Stimulated activated CD4-positive, alpha-beta T cell treated with anti-CD3 and anti-CD28 coated beads, TNF-alpha, amount 100 ng/mL, for 1 hour (primary cell): ENCODE measurements at places on chromosomes 4 and X.

DNA sequence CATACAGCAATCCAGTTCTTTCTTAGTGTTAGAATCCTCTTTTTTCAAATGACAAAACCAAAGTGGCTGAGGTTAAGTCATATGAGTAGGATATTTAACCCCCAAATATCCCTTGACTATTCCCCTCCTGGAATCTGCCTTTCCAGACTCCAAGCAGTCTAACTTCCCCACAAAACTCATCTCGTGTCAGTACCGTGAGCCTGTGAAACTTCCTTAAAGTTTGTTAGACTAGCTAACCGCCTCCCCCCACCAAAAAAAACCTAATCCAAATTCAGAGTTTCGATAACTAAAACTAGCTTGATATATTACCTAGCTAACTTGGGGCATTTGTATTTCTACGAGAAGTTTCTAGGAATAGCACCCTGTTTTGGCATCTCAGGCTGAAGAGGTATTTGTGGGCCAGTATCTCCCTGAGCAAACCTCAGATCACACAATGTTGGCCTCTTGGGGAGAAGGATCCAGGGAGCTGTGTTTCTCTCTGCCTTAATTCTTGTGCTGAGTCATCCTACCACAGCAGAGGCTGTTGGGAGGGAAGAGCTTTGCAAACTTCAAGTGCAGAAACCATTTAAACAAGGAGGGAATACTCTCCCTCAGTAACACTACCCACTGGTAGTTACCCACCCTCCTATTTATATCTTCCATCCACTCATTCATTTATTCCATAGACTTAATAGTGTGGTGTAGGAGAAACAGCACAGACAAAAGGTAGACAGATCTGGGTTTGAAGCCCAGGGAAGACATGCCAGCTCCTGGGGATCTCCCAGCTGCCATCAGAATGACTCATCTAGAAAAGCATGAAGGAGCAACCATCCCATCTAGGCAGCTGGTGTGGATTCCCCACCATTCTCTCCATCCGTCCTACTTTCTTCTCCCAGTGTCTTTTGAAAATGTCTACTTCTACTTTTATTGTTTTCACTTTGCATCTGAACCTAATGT is 39.3 kb upstream of the TXK start:
- DNase-seq = no peak

DNA sequence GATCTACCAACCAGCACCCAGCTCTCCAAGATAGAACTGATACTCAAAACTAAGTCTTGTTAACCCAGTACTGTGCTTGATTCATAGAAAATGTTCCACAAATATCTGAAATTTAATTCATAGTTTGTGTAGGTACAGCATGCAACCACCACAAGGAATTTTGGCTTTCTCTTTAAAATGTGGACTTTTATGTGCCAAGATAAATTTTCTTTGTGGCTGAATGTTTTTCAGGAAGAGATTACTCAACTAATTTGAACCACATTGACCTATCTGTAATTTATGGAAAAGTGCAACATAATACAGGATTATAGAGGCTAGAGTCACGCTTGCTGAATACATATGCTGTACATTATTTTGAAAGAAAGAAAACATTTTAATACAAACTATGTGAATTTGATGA is 730.8 kb downstream of the IL1RAPL1 start:
- DNase-seq = no peak

DNA sequence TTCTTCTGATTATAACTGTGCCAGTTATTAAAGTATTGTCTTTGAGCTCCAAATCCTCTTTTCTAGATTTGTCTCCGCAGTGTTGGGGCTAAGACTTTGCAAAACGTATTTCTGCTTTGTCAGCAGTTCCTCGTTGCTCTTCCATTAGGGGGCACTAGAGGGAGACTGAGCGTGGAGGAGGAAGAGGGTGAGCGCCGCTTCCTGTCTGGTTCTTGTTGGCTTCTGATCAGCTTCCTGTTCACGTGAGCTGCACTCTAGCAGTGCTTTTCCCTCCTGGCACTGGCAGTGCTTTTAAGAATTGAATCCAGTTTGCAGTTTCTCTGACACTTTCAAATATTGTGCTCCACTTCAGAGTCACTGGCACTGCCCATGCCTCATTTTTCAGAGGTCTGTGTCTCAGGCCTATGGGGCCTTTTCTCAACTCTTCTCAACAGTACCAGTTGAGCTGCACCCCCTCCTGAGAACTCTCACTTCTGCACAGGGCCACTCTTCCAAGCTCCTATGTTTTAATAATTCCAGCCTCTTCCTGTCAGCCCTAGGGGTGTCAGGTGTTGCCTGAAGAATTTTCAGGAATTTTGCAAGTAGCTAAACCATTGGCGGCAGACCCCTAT is 54.4 kb upstream of the LCORL start:
- no peak for DNase-seq

GRCh38 chrX:74324131-74324530 is 20.2 kb downstream of the ZCCHC13 start:
- DNase-seq = no peak

- no peak for DNase-seq
These were observed 6.5 kb upstream of the MRPL1 start for GRCh38 chr4:77856152-77856551.

DNA sequence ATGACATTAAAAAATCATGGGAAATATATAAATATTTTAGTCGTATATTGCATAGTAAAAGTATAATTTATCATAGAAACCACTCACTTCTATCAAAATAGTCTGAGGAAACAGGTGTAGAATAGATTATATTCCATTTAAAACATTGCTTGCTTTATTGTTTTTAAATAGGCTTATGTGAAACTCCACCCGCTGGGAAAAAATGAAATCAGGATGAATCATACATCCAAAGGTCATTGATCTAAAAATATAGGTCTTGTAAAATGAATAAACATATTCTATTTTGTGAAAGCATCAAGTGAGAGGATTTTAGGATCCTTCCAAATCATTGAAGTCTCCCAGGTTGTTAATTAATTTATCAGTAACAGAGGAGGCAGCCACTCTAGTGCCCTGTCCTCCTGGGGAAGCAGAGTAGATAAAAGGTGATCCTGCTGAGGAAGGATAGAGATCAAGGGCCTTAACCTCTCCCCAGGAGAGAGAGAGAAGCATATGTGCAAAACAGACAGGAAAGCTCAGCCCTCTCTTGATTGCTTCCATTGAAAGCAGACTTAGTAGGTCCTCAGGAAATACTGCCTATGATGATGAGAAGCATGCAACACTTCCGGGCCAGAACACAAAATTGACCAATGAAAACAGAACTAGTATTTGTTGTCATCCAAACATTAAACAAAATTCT is 96.8 kb upstream of the MAP9 start:
- DNase-seq = no peak

- DNase-seq = no peak
These were observed 31.0 kb upstream of the SOD3 start for GRCh38 chr4:24764345-24764744.

- DNase-seq = no peak
These were observed 129.9 kb upstream of the BANK1 start for GRCh38 chr4:101660607-101661006.

DNA sequence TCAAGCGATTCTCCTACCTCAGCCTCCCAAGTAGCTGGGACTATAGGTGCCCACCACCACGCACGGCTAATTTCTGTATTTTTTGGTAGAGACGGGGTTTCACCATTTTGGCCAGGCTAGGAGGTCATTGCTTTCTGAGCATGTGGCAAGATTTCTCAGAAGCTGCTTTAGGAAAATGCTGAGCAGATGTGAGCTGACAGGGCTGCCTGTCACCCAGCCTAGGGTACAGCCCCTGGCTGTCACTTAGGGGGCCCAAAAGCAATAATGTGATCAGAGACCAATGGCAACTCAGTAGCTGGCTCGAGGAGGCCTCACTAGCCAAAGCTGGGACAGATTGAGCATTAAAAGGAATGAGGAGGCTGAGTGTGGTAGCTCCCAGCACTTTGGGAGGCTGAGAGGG is 64.8 kb downstream of the TNIP2 start:
- DNase-seq = no peak

DNA sequence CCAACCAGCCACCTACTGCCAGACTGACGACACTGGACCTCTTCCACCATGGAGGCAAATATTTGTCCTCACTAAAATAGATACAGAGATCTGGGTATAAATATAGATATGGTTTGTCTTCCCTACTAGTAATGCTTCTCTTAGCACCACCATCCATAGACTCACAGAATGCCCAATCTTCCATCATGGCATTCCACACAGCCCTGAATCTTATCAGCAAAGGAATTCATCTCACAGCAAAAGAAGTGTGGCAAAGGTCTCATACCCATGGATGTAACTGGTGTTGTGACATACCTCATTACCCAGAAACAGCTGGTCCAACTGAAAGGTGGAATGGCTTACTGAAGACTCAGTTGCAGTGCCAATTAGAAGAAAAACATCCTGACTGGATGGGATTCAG is 47.2 kb upstream of the HS6ST2 start:
- no peak for DNase-seq

DNA sequence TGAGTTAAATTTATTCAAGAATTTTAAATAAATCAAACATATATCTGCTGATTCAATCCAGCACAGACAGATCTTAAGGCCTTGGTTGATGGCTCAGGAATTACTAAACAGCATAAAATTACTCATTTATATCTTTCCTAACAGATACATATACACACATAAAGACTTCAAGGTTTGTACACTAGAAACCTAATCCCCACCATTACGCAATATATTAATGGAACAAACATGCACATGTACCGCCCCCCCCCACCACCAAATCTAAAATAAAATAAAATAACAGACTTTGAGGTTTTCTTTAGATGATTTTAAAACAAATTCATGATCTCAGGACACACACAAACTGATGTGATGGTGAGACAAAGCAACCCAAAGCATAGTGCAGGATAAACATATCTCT is 333.9 kb upstream of the DDX53 start:
- no peak for DNase-seq

DNA sequence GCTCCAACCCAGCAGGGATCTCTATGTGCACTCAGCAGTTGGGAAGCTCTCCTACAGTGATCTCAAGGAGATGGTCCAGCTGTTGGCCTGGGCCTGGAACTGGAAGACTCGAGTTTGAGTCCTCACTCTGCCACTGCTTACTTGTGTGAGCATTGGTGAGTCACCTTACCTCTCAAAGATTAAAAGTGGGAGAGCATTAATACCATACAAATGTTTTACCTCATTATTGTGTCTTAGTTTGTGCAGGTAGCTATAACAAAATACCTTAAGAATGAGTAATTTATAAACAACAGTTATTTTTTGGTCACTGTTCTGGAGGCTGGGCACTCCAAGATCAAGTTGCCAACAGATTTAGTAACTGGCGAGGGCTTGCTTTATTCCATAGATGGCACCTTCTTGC is 21.4 kb upstream of the ZNF827 start:
- DNase-seq = no peak

DNA sequence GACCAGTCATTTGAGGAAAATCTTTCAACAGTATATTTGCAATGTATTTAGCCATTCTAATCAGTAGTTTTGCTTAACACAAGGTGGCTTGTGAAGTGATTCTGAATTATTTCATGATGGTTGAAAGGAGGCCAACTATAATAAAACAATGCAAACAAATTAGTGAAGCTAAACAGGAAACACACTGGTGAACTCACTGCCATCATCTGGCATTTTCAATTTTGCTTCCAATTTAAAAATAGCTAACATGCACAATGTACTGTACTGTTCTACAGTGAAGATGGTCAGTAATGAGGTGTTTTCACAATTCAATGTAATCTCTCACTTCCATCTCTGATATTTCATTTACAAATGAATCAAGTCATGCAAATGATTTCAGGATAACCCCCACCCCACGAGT is 31.1 kb downstream of the PGRMC2 start:
- no peak for DNase-seq

DNA sequence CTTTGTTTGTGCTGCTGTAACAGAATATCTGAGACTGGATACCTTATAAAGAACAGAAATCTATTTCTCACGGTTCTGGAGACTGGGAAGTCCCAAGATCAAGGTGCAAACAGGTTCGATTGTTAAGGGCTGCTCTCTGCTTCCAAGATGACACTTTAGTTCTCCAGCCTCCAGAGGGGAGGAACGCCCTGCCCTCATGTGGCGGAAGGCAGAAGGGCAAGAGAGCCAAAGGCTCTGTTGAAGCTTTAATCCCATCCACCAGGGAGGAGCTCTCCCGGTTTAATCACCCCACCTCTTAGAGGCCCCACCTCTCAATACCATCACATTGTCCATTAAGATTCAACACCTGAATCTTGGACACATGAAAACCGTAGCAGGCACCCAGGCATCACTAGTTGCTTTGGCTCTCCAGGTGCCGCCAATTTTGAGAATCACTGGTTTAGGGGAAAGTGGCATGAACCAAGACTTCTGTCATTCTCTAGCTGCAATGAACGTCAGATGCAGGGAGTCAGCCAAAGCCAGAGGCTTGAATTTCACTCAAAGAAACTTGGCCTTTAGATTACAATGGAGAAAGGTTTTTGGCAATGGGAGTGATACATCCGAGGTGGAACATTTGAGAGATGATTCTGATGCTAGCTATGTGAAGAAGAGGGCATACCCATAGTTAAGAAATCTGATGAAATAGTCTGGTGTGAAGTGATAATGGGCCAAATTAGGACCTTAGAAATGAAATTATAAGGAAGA is 15.7 kb downstream of the FHL1 start:
- DNase-seq = peak; percentile 22

- peak; percentile 8 for DNase-seq
These were observed at the start of gene PRDM5 for GRCh38 chr4:120922381-120923206. Gene PRDM5, minus strand, starts transcription at chr4:120922726. Its CDS starts 118 bp downstream, at chr4:120922608.

GRCh38 chr4:70914631-70915030 is 12.5 kb downstream of the MOB1B start:
- DNase-seq = no peak

DNA sequence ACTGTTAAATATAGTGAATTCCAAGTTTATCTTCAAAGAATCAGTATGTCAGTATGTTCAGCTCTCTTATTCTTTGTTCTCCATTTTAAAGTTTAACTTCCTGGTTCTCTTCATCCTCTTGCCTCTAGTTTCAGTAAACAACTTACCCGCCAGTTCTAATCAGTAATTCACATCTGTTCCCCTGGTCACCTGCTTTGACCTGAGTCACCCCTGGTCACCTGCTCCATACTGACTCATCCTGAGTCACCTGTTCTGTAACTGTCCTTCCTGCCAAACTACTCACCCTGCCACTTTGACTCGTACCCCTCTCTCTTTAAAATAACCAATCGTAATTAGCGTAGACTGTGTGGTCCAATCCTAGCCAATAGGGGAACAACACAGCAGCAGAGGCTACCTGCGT is 992.7 kb upstream of the HS3ST1 start:
- no peak for DNase-seq

- DNase-seq = no peak
These were observed 164.6 kb upstream of the CASK start for GRCh38 chrX:42087960-42088359.
